ENCODE measurements at places on chromosomes 1 and 21. TPM values are rescaled to one million over a fixed set of nuclear protein-coding genes. Genes with fewer than 3 reads are reported as not detected.
A peak's percentile ranks its signal among the peaks of the same experiment; 100 is the strongest.

GRCh38 chr1:35557118-35557610 lies at the start of gene KIAA0319L:
Gene KIAA0319L (minus strand): TSS chr1:35557403. CDS start chr1:35554491, 2,912 bp downstream.
- DNase-seq = peak; percentile 79

GRCh38 chr1:205243350-205244191 lies 15.8 kb downstream of the TMCC2 start:
- DNase-seq = no peak

The LRRC38 gene
- not detected for total RNA-seq

The RPE65 gene
- not detected for total RNA-seq

The MDM4 gene
- 97.9 TPM for total RNA-seq

All from activated naive CD4-positive, alpha-beta T cell treated with anti-CD3 and anti-CD28 coated beads, Interleukin-2, amount 50 U/mL, for 72 hours (primary cell).